ENCODE measurements at places on chromosomes 3 and 15.

- no peak for DNase-seq
These were observed 57.7 kb downstream of the DUT start for GRCh38 chr15:48388910-48389309.

- DNase-seq: no peak
These were observed 384.3 kb upstream of the RARB start for GRCh38 chr3:25043749-25044148.

- no peak for DNase-seq
These were observed 119.0 kb upstream of the LPP start for GRCh38 chr3:188034989-188035388.

GRCh38 chr3:99601515-99601914 is 36.9 kb upstream of the COL8A1 start:
- no peak for DNase-seq

GRCh38 chr3:187130346-187131066 is 8.8 kb downstream of the RPL39L start:
- no peak for DNase-seq

DNA sequence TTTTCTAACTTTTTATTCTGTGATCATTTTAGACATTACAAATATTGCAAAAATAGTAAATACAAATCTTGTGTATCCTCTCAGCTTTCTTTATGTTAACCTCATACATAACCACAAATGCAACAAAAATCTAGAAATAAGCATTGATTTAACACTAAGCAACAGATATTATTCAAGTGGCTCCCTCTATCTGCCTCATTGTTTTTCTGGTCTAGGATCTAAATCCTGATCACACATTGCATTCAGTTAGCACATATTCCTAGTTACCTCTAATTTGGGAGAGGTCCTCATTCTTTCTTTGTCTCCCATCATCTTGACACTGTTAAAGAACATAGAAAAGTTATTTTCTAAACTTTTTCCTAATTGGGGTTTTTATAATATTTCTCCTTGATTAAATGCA is 1126.0 kb downstream of the ROBO2 start:
- no peak for DNase-seq

DNA sequence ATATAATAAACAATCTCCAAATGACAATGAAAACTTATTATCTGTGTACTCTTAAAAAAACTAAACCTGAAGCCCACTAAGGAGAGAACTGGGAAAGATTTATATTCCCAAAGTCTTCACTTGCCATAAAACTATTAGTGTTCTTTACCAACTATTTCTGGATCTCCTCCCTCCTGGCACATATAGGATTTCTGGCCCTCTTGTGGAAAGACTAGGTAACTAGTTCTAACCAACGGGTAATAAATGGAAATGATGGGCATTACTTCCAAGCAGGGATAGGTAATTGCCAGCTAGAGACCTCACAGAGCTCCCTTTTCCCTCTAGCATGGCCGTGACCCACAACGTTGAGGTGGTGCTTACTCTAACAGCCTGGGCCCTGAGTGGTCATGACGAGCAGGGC is 110.1 kb downstream of the DNAH12 start:
- no peak for DNase-seq

GRCh38 chr15:69574506-69574905 is 121.9 kb downstream of the RPLP1 start:
- no peak for DNase-seq

GRCh38 chr15:68152342-68152741 is 52.8 kb downstream of the CALML4 start:
- DNase-seq: no peak

- no peak for DNase-seq
These were observed 911.4 kb downstream of the EPHA3 start for GRCh38 chr3:90018779-90019178.

DNA sequence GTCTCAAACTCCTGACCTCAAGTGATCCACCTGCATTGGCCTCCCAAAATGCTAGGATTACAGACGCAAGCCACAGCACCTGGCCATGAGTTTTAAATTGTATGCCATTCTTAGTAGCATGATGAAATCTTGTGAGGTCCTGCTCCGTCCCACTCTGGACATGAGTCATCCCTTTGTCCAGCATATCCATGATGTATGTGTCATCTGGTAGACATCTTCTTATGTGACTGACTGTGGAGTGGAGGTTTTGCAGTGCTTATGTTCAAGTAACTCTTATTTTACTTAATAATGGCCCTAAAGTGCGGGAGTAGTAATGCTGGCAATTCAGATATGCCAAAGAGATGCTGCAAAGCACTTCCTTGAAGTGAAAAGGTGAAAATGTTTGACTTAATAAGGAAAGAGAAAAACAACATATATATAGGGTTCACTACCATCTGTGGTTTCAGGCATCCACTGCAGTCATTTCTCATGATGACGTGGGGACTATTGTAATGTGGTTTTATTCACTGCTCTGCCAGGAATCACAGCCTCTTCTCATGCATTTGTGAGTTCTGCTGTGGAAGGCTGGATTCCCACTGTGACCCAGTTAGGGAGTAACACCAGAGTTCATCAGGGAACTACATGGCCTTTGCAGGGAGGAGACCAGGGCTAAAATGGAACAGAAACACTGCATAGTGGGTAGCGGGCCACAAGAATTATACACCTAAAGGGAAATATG is 204.6 kb upstream of the STRIT1 start:
- DNase-seq: no peak

GRCh38 chr3:158465074-158465473 is 105.9 kb upstream of the MLF1 start:
- DNase-seq: no peak

GRCh38 chr3:191275751-191276150 is 53.4 kb upstream of the CCDC50 start:
- no peak for DNase-seq

DNA sequence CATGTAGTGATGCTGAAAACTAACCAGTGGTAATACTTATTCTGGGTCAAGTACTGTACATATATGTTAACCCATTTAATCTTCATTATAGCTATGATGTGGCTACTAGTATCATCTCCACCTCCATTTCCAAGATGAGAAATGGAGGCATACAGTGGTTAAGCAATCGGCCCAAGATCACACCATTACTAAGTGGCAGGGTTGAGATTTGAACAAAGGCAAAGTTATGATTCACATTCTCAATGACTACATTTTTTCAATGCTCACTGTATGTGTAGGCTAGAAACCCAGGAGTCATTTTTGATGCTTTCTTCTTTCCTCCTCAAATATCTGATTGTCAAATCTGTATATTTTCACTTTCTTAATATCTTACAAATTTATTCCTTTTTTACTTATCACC is 30.2 kb downstream of the ABI3BP start:
- DNase-seq: no peak

GRCh38 chr15:30984542-30984941 is 6.9 kb downstream of the MTMR10 start:
- no peak for DNase-seq

DNA sequence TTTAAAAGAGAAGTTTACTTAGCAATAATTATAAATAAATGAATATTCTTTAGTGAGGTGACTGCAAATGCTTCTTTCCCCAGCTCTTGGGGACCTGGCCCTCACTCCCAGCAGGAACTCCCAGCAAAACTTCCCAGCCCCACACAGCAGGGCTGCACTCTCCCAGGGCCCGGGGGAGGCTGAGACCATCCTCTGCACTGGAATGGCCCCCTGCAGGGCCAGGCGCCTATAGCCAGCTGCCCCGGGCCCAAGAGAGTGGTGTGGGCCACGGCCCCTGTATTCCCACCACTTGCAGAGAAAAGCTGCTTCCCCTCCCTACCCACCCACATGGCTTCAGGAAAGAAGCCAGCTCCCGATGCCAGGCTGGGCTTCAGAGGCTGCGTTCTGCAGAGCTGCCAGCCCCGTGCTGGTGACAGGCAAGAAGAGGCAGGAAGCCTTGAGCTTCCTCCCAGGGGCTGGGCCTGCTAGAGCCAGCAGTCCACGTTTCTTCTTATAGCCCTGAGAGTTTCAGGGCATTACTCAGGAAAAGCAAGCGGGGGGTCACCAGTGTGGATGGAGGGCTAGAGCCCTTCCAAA is 20.0 kb downstream of the IDH2 start:
- DNase-seq: peak; percentile 75

GRCh38 chr3:109772520-109772919 is 435.2 kb upstream of the DPPA4 start:
- no peak for DNase-seq

GRCh38 chr3:122972141-122972540 is 55.4 kb downstream of the SEMA5B start:
- DNase-seq: no peak

DNA sequence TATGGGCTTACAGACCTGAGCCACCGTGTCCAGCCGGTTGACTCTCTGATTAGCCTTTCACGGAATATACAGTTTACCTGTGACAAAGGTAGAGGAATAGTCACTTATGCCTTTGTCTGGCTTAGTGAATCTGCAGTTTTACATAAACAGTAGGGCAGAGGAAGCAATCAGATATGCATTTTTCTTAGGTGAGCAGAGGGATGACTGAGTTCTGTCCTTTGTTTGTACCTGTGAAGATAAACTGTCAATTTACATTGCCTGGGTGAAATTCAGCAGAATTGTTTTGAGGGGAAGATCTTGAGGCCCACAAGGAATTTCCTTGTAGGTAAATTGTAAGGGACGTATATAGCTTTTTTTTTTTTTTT is 10.8 kb downstream of the EDEM1 start:
- no peak for DNase-seq

GRCh38 chr15:59251001-59251845 is 44.6 kb downstream of the LDHAL6B start:
- no peak for DNase-seq

GRCh38 chr15:75350601-75351361 is 3.9 kb downstream of the NEIL1 start:
- no peak for DNase-seq

- no peak for DNase-seq
These were observed 155.3 kb downstream of the THRB start for GRCh38 chr3:24339266-24339825.

DNA sequence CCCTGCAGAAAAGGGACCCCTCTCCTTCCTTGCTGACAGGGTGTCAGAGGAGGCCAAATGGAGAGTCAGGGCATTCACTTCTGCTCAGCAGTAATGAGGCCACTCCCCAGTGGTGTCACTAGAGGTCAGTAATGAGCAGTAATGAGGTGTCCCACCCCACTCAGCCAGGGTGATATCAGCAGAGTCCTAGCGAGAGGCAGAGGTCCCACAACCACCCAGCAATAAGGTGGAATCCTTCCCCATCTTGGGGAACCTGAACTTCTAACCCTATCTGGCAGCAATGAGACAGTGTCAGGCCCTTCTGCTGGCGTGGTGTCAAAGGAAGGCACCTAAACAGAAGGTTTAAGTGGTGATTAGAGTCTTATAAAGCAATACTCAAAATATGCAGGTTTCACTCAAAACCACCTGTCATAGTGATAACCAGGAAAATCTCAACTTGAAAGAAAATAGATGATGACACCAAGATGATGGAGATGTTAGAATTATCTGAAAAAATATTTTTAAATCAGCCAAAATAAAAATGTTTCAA is 12.9 kb downstream of the OCA2 start:
- DNase-seq: peak; percentile 87

GRCh38 chr3:17039594-17039993 is 154.8 kb downstream of the PLCL2 start:
- DNase-seq: no peak

DNA sequence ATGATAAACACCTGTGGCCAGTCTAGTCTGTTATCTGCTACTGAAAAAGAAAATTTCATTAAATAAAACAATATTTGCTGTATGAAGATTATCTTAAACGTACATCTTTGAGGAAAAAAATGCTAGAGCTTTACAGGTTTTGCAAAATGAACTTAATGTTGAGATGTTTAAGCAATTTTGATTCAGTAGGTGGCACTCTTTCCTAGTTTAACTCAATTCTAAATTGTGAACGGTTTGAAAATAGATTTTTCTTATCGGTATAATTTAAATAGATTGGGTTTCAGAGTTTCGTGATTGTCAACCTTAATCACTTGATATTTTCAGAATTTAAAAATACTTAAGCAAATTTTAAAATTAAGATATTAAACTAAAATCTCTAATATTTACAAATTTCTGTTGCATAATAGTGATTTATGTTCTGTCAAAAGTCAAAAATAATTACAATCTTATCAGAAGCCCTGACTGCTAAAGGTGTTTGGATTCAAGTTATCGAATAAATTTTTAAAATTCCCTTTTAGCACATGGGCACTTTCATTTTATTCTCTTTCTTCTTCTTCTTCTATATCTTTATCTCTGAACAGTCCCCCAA is 7.0 kb upstream of the RNF111 start:
- DNase-seq: no peak

DNA sequence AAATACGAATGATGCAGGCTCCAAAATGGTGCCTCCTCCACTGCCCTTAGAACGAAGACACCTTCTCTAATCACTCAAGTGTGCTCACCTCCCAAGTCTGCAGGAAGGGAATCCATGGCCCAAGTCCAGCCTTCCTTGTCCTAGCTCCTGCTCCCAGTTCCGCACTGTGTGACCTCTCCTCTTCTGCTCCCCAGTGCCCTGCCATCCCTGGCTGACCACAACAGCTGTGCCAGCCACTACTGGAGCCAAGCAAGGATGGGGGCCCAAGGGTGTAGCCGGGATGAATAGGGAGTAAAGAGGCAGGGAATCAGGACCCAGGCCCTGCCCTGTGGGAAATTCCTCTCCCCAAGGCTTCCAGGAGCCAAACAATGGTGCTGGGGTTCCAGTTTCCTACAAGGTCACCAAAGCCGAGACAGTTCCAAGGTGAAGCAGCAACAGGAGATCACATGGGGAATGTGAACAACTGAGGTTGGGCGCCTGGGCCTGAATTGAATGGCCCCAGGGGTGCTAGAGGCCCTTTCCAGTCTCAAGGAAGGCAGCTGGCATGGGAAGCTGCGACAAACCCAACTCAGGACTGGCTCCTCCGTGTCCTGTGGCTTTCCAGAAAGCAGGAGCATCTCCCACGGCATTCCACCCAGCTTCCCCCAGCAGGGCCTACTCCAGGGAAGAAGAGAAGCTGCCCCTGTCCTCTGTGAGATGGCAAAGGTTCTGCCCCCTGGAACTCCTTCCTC is 20.2 kb downstream of the SEMA7A start:
- no peak for DNase-seq

DNA sequence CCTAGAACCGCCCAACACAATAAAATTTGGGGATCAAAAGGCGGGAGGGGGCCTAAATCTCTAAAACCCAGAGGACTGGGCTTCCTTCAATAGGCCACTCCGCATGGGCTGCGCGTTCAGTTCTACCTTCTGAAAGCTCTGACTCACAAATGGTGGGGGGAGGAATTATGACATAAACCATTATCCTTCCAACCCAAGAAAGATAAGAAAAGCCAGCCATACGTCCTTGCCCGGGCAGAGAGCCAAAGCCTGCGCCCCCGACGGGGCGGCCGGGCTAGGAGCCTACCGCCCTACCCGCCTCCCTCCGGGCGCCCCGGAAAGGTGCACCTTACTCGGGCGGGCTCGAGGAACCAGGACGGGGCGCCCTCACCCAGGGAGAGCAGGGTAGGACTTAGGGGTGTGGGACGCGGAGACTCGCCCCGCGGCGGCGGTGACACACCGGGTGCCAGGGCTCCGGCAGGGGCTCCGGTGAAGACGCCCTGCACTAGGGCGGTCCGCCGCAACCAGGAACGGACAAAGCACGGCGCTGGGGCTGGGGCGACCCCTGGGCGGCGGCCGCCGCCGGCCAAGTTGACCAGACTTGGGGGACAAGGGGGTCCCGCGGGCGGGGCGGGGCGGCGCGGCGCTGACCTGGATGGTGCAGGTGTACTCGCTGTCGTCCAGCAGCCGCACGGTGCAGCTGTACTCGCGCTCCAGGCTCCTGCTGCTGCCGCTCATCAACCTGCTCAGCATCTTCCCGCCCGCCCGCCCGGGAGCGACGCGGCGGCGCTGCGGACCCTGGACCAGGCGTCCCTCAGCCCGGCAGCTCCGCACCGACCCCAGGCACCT is 534 bp downstream of the FRMD5 start:
- DNase-seq: no peak

All from endodermal cell (in vitro differentiated cells).